Spleen (tissue), 13 donors: ENCODE measurements at places on chromosomes 2 and 18.

GRCh38 chr2:134536296-134536695, 182.5 kb downstream of the TMEM163 start:
- no peak for DNase-seq

DNA sequence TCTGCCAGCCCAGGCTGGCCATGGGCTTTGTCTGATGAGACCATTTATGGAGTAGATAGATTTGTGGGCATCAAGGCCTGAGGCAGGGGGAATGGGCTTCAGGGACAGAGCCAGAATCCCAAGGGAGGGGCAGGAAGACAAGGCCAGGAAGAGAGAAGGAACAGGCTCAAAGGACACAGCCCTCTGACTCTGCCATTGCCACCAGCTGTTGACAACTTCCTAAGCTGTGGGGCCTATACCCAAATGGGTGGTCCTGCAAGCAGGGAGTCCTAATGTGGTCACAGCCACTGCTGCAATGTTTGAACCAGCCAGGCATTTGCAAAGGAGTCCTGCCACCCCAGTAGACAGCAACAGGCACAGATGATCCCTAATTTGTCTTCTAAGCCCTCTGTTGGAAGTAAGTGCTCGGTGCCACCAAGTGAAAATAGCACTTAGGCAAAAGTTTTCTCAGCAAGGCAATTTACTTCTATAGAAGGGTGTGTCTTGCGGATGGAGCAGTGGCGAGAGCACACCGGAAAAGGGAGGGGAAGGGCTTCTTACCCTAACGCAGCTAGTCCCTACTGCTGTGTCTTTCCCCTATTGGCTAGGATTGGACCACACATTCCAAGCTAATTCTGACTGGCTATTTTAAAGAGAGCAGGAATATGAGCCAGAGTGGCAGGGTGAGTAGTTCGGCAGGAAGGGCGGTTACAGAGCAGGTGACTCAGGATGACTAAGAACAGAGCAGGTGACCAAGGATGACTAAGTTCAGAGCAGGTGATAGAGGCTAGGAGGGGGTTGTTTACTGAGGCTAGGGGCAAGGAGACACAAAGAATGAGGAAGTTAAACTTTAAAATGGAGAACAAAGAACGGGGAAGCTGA, 47.2 kb downstream of the C1QL2 start:
- no peak for DNase-seq

DNA sequence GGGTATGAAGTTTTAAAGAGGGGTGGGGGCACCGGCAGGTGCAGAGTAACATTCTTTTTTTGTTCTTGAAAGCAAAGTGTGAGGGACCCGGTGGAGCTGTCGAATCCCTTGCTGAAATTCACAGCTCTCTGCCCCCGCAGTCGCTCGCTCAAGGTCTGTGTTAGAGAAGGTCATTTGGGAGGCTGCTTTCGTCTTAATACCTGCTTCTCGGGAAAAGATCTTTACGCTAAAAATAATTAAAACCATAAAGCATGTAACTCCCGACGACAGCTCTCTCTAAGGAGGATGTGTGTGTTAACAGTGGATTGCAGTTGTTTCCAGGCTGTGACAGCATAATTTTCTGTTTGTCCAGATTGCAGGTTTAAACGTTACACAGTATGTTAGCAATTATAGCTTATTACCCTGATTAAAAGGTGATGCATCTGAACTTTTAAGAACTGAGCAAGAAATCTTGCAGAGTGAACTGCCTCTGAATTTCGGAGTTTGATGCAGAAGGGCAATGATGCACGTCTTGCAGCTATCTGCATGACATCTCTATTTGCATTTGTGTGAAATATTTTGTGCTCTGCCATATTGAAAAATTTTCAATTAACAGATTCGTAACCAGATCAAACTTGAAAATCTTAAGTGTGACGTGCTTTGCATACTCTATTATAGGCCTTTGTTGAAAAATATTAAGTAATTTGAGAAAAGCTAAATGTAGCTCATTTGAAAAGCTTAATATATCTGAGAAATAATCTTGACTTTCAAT, 954 bp downstream of the RAPGEF4 start:
- no peak for DNase-seq

- DNase-seq: no peak
Observed at GRCh38 chr2:16219292-16219975, 279.1 kb downstream of the MYCN start.

- DNase-seq: no peak
Observed at GRCh38 chr18:48993586-48993985, 42.8 kb upstream of the SMAD7 start.

DNA sequence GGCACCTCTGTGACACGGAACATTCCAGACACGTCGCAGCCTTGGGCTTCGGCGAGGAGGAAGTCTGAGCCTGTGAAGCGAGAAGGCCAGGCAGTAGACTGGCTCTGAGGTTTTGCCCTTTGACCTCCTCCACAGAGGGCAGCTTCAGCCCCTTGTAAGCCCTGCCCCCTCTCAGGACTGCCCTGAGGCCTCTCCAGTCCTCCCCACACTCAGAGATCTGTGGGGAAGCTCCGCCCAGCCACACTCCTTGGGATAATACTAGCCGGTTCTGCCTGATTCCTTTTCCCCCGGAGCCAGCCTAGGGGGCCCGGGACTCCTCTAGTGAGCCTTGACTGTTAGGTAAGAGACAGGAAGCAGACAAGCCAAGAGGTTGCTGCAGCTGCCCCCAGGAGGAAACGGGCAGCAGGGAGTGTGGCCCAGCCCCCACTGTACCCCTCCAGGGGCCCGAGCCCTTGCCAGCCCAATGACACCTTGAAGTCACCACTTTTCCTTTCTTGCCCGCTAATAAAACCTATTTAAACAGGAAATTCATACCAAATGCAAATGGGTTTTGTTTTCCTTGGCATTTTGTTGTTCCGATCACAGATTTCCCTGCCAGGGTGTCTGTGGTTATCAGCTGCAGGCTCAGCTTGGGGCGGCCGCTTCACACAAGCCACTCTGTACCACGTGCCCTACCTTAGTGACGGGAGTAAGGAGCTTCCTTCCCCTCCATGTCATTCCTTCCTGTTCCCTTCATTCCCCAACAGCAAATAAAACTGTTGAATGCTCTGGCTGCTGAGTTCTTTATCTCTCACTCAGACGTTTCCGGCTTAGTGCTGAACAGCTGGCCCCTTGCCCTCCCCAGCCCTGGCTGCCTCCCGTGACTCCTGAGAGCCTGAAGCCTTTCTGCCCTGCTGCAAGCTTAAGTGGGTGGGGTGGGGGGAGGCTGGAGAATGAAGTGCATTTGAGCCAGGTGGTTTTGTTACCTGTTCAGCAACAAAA, 124.7 kb downstream of the CABLES1 start:
- peak; percentile 86 for DNase-seq

- DNase-seq: no peak
Observed at GRCh38 chr2:12008425-12009061, 262.1 kb downstream of the LPIN1 start.

GRCh38 chr18:2970772-2971659, 41.9 kb downstream of the LPIN2 start:
- DNase-seq: peak; percentile 88

GRCh38 chr18:49490246-49490762, 3.3 kb upstream of the C18orf32 start:
- no peak for DNase-seq

- peak; percentile 65 for DNase-seq
Observed at GRCh38 chr2:127400897-127401756, 13.4 kb upstream of the MAP3K2 start.

DNA sequence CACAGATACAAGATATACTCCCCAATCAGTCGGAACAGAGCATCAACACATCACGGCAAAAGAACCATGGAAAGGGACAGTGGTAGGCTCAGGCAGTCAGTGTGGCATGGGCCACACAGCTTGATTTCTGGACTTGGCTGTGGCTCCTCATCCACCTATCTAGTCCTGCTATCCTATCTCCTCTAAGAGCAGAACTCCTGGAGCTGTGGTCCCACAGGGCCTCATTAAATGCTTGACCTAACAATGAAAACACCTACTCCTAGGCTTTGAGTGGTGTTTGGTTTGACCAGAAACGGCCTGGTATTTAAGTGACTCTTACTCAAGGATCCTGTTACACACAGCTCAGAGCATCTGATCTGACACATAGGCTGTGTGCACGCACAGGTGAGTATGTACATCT, 33.6 kb upstream of the SMAD2 start:
- no peak for DNase-seq

GRCh38 chr2:32264422-32265105, at the start of gene NLRC4:
Gene NLRC4 (minus strand): TSS chr2:32264886. CDS start chr2:32256775, 8,111 bp downstream.
- no peak for DNase-seq

- DNase-seq: no peak
Observed at GRCh38 chr2:75021672-75022071, 63.2 kb downstream of the POLE4 start.

DNA sequence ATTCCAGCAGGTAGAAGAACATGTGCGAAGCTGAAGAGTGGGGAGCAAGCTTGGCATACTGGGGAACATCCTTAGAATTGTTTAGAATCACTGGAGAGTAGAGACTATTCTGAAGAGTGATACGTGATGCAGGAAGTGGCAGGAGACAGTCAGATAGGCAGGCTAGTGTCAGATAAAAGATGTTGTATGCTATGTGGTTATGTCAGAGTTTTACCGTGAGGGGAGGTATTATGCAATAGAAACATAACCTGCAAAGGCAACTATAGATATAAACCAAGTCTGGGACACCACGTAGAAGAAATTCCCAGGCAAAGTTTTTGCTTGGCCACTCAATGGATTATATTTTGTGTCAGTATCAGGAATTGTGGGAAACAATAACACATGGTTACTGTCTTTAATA, 62.0 kb upstream of the ZSWIM2 start:
- no peak for DNase-seq

DNA sequence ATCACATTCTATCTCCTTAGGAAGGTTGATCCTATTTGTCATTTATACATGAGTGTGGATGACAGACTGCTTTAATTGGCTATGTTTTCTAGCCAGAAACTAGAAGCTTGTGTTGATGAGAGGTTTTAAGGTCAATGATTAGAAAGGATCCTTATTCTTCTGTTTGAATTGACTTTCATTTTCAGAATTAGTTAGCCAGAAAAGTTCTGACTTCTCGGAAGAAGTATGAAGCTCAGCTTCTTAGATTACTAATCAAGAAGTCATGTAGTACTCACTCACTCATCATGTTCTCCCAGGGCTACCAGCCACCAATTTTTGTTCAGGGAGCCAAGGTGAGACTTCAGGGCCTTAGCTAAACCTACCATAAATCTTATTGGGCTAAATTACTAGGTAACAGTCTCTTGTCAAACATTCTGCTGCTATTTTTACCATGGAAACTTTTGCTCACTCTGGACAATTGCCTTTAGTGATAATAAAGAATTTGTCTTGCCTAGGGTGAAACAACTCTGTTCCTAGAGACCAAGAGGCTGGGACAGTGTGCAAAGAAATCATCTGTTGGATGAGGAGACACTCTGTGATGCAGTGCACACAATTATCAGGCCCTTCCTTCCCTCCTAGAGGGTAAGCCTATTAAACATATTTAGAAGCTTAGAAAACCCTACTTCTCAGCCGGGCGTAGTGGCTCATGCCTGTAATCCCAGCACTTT, 111.6 kb upstream of the DNMT3A start:
- DNase-seq: no peak

GRCh38 chr2:9234680-9235146, 28.1 kb downstream of the ASAP2 start:
- no peak for DNase-seq

- no peak for DNase-seq
Observed at GRCh38 chr18:58175786-58176176, 131.8 kb downstream of the NEDD4L start.

- no peak for DNase-seq
Observed at GRCh38 chr2:58601017-58601416, 359.9 kb upstream of the FANCL start.

DNA sequence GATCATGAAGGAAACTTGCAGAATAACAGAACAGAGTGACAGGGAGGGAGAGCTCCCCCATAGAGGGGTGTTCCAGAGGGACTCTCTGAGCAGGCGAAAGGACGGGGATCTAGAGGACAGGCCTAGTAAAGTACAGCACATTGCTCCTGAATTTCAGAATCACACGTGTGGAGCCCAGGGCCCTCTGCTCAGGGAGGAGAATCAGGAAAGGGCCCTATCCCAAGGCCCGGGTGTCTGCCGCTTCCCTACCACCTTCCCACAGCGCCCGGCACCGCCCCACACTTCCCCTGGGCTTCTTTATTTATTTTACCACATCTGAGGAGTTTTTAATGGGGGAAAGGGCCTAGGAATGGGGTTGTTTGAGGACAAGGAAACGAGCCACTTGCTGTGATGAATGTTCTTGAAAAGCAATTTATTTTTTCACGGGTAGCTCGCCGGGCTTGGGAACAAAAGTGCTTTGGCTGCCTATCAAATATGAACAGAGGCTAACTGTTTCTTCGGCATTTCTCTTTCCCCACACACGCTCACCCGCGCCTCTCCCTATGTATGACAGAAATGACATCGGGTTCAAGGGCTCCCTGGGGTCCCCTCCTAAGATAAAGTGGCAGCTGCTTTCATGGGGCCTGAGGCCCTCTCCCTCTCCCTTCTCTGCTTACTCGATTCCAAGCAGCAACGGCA, 79.3 kb upstream of the GLI2 start:
- DNase-seq: no peak

- peak; percentile 71 for DNase-seq
Observed at GRCh38 chr2:154697418-154698252, 860 bp upstream of the KCNJ3 start.

GRCh38 chr2:206610451-206610850, 31.8 kb upstream of the FAM237A start:
- no peak for DNase-seq

GRCh38 chr18:9066817-9067306, 35.6 kb upstream of the NDUFV2 start:
- DNase-seq: no peak

GRCh38 chr18:23671564-23671963, 8.9 kb upstream of the ANKRD29 start:
- DNase-seq: no peak

- DNase-seq: peak; percentile 47
Observed at GRCh38 chr2:2840681-2841300, 509.7 kb upstream of the MYT1L start.

GRCh38 chr18:49226243-49227000, 234.0 kb downstream of the DYM start:
- DNase-seq: no peak

DNA sequence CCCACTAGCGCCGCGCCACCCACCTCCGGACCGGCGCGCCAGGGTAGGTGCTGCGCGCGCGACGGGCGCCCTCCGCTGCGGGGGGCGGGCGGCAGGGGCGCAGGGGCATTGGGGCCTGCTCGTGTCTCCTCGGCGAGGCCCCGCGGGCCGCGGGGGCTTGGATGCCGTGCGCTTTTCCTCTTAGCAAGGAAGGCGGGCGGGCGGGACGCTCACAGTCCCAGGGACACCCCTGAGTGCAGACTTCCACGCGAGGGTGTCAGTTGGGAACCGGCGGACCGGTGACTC, 748 bp downstream of the TWIST2 start:
- no peak for DNase-seq

- DNase-seq: no peak
Observed at GRCh38 chr18:9709304-9709877, 1.3 kb downstream of the RAB31 start.

DNA sequence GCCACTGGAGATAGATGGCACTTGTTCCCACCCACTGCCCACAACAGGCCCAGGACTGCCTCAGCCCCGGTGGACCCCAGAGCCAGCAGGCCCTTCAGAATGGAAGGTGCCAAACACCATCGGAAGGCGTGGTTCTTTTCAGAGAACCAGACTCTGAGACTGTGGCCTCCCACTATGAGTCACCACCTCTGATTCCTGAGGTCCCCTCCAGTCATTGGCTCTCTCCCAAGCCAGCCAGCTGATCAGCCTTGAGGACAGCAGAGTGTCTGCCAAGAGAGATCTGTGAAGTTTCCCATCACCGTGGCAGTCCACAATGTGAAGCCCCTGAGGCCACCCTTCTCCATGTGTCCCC, 10.4 kb upstream of the MAP3K2 start:
- DNase-seq: no peak
